CD4-positive, alpha-beta memory T cell (primary cell): ENCODE measurements at places on chromosomes 6 and 20. TPM values are rescaled to one million over a fixed set of nuclear protein-coding genes. Genes with fewer than 3 reads are reported as not detected.

DNA sequence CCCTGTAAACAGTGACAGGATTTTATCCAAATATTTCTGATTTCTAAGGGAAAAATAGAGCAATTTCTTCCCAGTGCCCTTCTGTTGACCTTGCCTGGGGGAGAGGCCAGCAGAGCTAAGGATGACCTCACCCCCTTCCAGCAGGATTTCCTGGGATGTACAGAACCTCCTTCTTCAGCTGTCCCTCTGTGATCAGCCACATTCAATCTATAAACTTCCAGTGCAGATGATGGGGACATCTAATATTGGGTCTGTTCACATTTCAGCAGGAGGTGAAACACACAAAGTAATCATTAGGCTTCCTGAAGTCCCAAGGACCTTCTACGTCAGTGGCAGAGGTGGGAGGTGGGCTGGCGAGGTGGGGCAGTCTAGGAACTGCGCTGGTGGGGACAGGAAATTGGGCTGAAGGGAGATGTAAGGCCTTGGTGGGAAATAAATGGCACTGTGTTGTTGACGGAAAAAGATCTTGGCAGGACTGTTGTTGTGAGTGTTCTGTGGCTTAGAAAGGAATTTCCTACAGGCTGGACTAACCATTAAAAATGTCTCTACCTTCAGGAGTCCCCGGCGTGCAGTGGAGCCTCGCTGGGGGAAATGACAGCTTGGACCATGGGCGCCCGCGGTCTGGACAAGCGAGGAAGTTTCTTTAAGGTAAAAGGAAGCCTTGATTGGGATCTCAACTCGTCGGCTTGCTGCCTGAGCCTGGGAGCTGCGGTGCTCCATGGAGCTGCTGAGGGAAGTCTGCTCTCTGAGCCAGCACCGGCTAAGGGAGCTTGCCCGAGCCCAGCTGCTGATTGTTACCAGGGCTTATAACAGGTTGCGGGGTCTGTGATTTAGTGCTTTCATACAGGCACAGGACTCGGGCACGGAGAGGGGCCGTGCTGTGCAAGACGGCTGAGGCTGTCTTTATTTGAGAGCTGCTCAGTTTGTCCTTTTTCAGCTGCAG is 127.9 kb upstream of the NAA20 start:
- no peak overlapping the region for H3K4me3 ChIP-seq
- no peak for DNase-seq
- no peaks in the 10 kb centered on the region for H3K27me3 ChIP-seq
- H3K27ac ChIP-seq = no peak overlapping the region
- no peaks in the 10 kb centered on the region for H3K36me3 ChIP-seq
- H3K4me1 ChIP-seq = no peaks in the 10 kb centered on the region

DNA sequence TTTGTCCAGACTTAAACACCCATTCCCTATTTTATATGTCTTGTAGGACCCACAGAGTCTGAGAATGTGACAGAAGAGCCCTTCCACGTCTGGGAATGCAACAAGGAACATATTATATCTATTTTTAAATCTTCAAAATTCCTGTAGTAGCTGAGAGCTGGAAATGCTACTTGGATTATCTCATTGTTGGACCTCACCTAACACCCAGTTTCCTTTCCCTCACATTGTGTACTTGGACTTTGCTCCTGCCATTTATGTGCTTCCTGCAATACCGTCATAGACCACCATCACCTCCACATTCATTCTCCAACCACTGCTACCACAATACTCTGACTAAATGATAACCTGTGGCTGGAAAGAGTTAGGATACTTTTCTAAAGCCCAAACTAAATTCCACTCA is 335.4 kb downstream of the COL12A1 start:
- no peaks in the 10 kb centered on the region for H3K27me3 ChIP-seq
- H3K36me3 ChIP-seq = no peaks in the 10 kb centered on the region
- no peak overlapping the region for H3K4me3 ChIP-seq
- H3K27ac ChIP-seq = no peak overlapping the region

DNA sequence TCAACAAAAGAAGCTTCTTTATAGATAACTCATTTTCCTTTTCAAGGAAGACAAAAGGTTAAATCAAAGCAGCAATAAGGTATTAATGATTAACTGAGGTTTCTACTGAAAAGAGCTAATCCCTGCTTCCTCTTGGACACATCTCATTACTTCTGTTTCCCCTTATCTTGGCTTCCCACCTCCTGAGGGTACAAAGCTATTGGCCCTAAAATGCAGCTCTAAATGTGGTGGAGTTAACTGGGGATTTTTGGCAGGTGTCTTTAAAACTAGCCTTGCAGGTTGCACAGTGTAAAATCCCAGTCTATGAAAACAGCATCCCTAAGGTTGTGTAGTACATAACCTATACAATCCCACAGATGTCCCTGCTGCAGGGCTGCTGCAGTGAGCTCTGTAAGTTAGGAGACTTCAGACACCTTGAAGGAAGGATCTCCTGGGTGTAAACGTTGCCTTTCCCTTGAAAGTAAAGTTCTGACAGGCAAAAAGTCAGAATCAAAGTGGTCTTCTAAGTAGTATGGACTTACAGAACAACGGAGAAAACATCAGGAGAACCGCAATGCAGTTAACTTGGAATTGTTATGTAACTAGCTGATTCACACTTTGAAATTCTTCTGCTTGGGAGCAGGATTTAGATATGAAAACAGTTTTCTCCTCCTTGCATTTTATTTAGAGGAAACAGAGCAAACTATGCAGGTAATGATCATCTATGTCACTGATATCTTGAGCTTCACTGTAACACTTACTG is 71.7 kb upstream of the TRAF3IP2 start:
- DNase-seq = no peak
- peaks cover 58% of the 10 kb centered on the region for H3K4me1 ChIP-seq
- no peak overlapping the region for H3K4me3 ChIP-seq
- no peaks in the 10 kb centered on the region for H3K27me3 ChIP-seq
- H3K27ac ChIP-seq = no peak overlapping the region
- H3K36me3 ChIP-seq = peaks cover 43% of the 10 kb centered on the region

GRCh38 chr6:90160013-90160412 is 136.6 kb downstream of the BACH2 start:
- H3K27ac ChIP-seq = no peak overlapping the region
- no peaks in the 10 kb centered on the region for H3K27me3 ChIP-seq
- no peaks in the 10 kb centered on the region for H3K36me3 ChIP-seq
- H3K4me1 ChIP-seq = peaks cover 42% of the 10 kb centered on the region
- no peak for DNase-seq

DNA sequence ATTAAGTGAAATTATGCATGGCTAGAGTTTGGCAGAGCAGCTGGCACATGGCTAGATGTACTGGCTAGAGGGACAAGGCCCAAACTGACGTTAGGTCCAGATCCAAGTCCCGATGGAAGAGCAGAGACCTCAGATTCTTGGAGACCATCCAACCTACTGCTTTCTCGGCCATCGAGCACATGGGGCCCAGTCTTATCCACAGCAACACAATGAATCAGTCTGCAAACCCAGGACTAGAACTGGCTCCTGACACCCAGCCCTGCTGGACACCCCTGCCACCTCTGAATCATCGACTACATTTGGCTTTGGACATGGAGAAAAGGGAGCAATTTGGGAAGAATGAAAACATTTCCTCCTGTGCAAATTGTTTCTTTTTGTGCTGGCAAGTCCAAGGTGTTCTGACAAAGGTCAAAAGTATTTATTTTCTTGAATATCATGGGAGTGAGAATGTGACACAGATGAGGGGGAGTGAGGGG is 23.9 kb upstream of the YWHAB start:
- no peaks in the 10 kb centered on the region for H3K4me1 ChIP-seq
- DNase-seq = no peak
- H3K27ac ChIP-seq = no peak overlapping the region
- H3K27me3 ChIP-seq = no peaks in the 10 kb centered on the region
- no peaks in the 10 kb centered on the region for H3K36me3 ChIP-seq

GRCh38 chr6:89927791-89928550 is 33.7 kb downstream of the GJA10 start:
- no peaks in the 10 kb centered on the region for H3K4me1 ChIP-seq
- DNase-seq = no peak
- no peak overlapping the region for H3K4me3 ChIP-seq
- no peak overlapping the region for H3K27ac ChIP-seq
- peaks cover 10% of the 10 kb centered on the region for H3K36me3 ChIP-seq
- no peaks in the 10 kb centered on the region for H3K27me3 ChIP-seq

DNA sequence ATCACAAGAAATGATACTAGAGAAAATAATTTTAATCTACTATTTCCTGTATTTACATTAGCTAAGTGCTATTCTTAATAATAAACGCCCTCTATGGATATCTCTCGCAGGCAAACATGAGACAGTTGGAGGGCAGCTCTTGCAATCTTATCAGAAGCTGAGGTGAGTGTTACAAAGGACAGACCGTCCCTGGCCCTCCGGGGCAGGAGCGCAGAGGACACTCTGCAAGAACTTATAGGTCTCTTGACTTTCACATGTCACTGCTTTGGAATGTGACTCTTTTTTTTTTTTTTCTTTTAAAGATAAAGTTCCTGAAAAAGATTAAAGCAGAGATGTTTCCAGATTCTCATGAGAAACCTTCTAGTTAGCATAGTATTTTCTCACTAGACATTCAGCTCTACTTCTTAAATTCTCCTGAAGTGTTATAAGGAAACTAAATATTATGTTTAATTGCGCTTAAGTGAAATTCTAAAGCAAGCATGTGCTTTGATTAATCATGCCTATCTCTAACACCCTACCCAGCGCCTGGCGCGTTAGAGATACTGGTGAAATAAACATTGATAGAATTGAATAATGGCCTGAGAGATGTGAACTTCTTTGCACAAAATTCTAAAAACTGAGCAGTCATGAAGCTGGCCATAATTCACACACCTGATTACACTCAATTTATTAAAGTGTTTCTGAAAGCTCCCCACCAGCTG is 57.4 kb downstream of the SYTL3 start:
- H3K36me3 ChIP-seq = peaks cover 2% of the 10 kb centered on the region
- H3K27ac ChIP-seq = no peak overlapping the region
- DNase-seq = no peak
- no peaks in the 10 kb centered on the region for H3K27me3 ChIP-seq
- no peak overlapping the region for H3K4me3 ChIP-seq

- no peak for DNase-seq
- H3K27ac ChIP-seq = no peak overlapping the region
- H3K36me3 ChIP-seq = no peaks in the 10 kb centered on the region
- H3K27me3 ChIP-seq = no peaks in the 10 kb centered on the region
- H3K4me1 ChIP-seq = peaks cover 15% of the 10 kb centered on the region
These were observed 111.3 kb downstream of the ZDHHC14 start for GRCh38 chr6:157492249-157492648.

DNA sequence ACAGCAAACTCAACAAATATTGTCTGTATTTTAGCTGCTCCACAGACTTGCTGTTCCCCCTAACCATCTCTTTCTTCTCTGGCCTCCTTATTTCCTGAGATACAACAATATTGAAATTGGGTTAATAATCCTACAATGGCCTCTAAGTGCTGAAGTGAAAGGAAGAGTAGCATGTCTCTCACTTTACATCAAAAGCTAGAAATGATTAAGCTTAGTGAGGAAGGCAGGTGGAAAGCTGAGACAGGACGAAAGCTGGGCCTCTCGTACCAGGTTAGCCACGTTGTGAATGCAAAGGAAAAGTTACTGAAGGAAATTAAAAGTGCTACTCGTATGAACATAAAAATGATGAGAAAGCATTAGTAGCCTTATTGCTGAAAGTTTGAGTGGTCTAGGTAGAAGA is 63.8 kb downstream of the ELOVL5 start:
- H3K36me3 ChIP-seq = peaks cover 7% of the 10 kb centered on the region
- H3K4me1 ChIP-seq = peaks cover 94% of the 10 kb centered on the region
- H3K4me3 ChIP-seq = no peak overlapping the region
- no peak for DNase-seq
- H3K27me3 ChIP-seq = no peaks in the 10 kb centered on the region

VSX1 gene
- not detected for total RNA-seq

EYA2 gene
- not detected for total RNA-seq

OR2H1 gene
- not detected for total RNA-seq

SMLR1 gene
- total RNA-seq = not detected

RIPOR3 gene
- not detected for total RNA-seq

ZNF165 gene
- 0.75 TPM for total RNA-seq

FAM110A gene
- total RNA-seq = 19.8 TPM

LRRC1 gene
- 4.6 TPM for total RNA-seq

TBX18 gene
- not detected for total RNA-seq

NOTCH4 gene
- total RNA-seq = 1.2 TPM
